ENCODE measurements at places on chromosomes 1 and 21.

- DNase-seq, result no peak
Measured at GRCh38 chr1:240618946-240619345, 7.0 kb upstream of the GREM2 start.

GRCh38 chr1:233086961-233087881 is 136.8 kb downstream of the NTPCR start:
- no peak for DNase-seq

DNA sequence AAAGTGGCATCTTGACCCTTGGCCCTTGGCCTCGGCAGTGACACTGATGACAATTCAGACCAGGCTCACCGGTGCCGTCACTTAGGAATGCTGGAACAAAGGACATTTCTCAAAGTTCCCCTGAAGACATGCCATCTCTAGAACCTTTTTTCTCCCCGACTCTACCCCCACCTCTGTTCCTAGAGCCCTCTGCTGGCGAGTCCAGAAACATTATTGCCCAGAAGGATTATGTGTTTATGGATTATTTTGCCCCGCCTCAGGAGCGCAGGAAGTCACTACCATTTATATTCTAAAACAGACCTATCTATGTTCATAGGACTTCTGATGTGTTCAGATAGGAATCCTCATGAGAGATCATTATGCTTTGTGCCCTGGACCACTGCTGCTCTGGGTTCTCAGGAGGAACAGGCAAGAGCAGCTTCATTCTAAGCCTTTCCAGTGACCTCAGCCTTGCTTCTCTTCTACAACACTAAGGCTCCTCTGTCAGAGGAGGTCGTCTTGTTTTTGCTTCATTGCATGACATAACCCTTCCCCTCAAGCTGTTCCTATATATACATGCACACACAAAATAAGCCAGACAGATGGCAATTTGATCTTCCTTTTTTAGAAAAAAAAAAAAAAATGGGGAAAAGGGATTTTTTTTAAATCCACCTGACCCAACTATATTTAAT is 12.4 kb upstream of the SHISA4 start:
- DNase-seq, result no peak

DNA sequence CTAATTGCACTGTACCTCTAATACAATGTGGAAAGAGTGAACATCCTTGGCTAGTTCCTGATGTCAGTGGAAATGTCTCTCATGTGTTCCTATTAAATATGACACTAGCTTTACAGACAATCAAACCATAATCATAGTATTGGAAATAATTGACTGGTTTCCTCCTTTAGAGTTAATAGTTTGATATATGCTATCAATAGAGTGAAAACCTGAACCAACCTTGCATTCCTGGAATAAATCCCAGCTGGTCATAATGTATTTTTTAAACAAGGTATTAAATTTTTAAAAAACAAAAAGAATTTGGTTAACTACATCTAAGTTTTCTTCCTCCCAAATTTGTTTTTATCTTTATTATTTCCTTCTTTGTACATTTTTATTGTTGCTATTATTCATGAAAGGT is 226.1 kb downstream of the SLC45A1 start:
- no peak for DNase-seq

DNA sequence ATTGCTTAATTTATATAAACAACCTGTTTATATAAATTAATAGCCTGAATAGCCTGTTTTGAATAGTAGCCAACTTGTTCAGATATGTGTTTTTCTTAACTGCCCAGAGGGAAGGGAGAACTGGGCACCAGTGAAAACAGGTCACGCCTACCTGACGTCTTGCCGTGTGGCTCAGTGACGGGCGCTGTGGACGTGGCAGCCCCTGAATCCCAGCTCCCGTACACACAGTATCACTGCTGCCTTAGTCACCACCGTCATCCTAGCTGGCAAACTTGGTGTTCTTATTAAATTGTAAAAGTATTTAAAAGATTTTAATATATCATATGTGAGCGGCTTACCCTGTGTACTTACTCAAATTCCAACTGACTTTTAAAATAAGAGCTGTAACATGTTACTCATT is 35.4 kb upstream of the TRAPPC10 start:
- DNase-seq, result no peak

Measured in NCI-H2029 treated with DMSO at 0.1 percent for 48 hours (cell line).